ENCODE measurements at places on chromosomes 1 and 21.

DNA sequence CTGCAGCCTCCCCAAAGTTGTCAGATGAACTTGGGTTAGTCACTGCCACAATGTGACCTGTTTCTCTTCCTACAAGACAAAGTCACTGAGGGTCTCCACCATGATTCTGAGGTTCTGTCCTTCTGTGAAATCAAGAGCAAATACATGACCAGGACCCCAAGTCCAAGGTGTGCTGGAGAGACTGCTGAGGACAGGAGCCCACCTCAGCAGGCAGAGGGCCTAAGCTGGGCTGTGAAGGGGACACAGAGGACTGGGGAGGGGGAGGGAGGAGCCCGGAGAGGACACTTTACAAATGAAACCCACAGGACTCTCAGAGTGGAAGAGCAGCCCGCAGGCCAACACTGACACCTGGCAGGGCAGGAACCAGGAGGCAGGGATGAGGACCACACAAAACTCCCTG, 3.3 kb downstream of the PGLYRP3 start:
- DNase-seq: no peak

- DNase-seq: no peak
These were observed 41.3 kb upstream of the DMBX1 start for GRCh38 chr1:46448109-46448911.

DNA sequence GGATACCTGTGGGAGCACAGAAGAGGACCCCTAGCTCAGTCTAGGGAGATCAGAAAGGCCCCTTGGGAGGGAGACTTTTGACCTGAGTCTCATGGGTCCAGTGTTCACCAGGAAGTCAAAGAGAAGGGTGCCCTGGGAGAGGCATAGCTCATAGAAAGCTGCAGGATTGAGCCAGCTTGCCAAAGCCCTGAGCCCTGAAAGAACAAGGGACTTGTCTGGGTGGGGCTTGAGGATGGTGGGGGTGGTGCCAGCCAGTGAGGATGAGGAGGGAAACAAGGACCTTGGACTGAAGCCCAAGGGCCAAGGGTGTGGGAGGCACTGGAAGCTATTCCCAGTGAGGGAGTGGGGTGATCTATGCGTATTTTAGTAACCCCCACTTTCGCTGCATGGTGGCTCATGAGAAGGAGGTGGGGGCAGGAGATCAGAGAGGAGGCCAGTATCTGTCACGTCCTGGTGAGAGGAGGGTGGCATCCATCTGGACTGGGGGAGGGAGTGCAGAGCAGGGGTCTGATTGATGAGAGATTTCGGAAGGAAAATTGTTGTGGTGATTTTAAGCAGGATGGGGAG, 28.4 kb downstream of the DMBX1 start:
- no peak for DNase-seq

- DNase-seq: no peak
These were observed at the start of gene TFF2 for GRCh38 chr21:42350927-42351426. Gene TFF2, minus strand, starts transcription at chr21:42350994. Its CDS starts 37 bp downstream, at chr21:42350957.

GRCh38 chr1:241611736-241612135, 28.4 kb downstream of the CHML start:
- DNase-seq: no peak

DNA sequence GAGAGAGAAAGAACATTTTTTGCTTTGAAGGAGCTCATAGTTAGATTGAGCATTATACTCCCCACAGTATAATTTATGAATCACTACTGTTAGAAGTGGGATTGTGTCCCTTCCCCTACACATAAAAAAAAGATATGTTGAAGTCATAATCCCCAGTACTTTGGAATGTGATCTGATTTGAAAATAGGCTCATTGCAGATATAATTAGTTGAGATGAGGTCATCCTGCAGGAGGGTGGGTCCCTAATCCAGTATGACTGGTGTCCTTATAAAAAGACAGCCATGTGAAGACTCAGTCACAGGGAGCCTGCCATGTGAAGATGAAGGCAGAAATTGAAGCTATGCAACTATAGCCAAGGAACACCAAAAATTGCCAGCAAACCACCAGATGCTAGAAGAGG, 76.4 kb downstream of the TGFB2 start:
- no peak for DNase-seq

- DNase-seq: no peak
These were observed 18.0 kb downstream of the UMODL1 start for GRCh38 chr21:42089093-42089631.

DNA sequence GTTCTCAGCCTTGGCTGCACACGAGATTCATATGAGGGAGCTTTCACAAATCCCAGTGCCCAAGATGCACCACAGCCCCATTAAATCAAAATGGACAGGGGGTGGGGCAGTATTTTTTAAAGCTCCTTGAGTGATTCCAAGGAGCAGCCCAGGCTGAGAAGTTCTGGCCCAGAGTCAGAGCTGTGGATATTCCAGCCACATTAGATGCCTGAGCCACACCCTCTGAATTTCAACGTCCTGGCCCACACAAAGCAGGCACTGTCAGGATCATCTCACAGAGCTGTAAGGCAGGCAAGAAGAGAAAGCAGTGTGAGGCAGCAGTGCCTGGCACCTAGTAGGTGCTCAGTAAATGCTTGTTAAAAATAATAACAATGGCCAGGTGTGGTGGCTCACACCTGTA, 37.4 kb downstream of the PAX7 start:
- DNase-seq: no peak

DNA sequence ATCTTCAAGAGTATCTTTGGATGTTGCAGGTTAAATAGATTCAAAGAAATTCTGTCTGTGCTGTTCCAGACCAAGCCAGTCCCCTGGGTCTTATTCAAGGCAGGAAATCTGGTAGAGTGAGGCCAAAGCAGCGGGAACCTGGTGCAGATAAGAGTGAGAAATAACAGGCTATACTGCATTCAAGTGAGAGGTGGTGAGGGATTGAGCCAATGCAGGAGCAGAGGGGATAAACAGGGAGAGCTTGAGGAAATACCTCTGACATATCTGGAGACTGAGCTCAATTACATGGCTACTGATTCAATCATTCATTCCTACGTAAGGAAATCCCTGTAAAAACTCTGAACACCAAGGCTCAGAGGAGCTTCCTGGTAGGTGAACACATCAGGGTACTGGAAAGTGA, 17.2 kb upstream of the PSMA5 start:
- DNase-seq: no peak

GRCh38 chr1:151549199-151549598, 9.1 kb downstream of the TUFT1 start:
- DNase-seq: no peak

DNA sequence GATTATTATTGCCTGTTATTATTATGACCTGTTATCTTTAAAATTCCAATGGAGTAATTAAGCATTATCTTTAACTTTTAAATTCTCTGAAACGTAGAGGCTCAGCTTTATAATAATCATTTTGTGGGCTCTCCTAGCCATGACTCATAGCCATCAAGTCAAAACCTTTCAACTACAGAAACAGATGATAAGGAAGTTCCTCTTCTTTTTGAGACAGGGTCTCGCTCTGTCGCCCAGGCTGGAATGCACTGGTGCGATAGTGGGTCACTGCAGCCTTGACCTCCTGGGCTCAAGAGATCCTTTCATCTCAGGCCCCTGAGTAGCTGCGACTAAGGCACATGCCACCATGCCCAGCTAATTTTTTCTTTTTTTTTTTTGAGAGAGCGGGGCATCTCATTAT, 43.5 kb downstream of the CHML start:
- no peak for DNase-seq

DNA sequence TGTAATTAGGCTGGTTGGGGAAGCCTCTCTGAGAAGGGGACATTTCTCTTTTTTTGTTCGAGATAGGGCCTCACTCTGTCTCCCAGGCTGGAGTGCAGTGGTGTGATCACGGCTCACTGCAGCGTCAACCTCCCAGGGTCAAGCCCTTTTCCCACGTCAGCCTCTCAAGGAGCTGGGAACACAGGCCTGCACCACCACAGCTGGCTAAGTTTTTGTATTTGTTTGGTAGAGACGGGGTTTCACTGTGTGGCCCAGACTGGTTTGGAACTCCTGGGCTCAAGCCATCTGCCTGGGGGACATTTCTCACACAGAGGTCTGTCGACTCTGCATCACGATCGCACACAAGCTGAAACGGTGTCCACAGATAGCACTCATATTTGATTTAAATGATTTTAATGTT, 39.7 kb downstream of the HUNK start:
- no peak for DNase-seq

Data from stimulated activated CD4-positive, alpha-beta T cell treated with anti-CD3 and anti-CD28 coated beads, Interleukin-15, amount 100 ng/mL, for 48 hours (primary cell).